ENCODE measurements at places on chromosomes 16 and 17.

DNA sequence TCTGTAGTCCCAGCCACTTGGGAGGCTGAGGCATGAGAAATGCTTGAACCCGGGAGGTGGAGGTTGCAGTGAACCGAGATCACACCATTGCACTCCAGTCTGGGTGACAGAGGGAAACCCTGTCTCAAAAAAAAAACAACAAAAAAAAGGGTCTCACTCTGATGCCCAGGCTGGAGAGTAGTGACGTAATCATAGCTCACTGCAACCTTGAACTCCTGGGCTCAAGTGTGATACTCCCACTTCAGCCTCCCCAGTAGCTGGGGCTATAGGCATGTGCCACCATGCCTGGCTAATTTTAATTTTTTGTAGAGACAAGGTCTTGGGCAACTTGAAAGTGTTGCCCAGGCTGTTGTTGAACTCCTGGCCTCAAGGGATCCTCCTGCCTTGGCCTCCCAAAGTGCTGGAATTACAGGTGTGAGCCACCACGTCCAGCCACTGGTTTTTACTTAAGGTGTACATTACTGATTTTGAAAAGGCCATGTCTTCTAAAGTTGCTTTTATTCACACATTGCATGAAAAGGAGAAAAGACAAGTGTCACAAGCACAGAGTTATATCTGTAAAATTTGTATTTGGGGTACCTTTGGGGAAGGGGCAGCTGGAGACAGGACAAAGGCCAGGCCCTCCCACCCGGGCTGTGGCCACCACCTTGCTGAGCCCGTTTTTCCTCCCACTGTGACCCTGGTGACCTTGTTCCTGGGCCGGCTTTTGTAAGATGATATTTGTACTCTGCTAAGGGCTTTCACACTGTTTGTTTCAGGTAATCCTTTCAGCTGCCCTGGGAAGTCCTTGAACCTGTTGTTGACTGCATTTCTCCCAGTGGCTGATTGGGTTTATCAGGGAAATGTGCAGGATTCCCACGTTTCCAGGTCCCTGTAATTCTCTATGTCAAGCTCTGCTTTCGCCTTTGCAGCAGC is 11.5 kb downstream of the GPT2 start:
- no peak for DNase-seq

GRCh38 chr16:49932946-49933345 is 77.0 kb upstream of the ZNF423 start:
- no peak for DNase-seq

GRCh38 chr17:72370819-72371218 is 250.0 kb downstream of the SOX9 start:
- no peak for DNase-seq

DNA sequence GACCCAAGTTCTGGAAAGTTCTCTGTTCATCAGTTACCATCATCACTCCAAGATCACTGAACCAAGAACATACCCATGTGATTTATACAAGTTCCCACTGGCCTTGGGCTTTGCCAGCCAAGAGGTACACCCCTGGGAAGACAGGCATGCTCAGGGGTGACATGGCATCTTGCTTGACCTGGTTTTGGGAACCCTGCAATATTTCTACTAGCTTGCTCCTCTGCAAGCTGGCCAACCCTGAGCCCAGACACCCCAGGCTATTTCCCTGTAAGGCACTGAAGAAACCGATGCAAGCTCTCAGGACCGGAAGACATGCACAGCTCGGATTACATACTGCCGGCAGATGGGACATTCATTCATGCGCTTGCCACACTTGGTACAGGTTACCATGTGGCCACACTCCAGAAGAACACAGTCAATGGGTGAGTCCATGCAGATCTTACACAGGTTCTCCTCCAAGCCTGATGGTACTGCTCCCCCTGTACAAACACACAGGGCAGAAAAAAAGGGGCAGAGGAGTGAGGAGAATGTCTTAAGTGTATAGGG is 31.4 kb downstream of the LIG3 start:
- no peak for DNase-seq

DNA sequence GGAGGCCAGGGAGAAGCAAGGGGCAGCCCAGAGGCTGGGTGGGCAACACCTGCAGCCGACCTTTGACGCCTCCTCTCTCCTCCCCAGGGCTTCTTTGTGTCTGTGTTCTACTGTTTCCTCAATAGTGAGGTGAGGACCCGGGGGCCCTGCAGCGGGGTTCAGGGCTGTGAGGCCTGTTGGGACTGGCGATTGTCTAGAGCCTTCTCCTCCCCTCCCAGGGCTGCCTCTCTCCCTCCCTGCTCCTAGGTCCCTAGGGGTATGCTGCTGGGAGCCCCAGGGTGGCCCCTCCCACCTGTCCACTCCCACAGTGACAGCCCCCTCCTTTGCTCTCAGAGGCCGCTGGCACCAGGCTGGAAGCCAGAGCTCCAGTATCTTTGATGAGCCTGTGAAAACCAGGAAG is 10.8 kb upstream of the SPPL2C start:
- no peak for DNase-seq

DNA sequence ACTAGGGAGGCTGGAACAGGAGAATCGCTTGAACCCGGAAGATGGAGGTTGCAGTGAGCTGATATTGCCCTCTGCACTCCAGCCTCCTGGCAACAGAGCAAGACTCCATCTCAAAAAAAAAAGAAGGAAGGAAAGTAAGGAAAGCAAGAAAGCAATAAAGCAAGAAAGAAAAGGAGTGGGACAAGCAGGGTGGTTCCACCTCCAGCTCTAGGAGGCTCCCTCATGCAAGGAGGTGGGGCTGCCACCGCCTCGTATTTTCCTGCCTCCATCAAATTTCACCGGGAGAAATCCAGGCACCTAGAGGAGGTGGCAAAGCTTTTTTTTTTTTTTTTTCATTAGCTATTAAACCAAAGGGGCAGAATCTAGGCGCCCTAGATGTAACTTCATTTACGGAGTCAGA is 1.0 kb downstream of the CYB561 start:
- no peak for DNase-seq

- DNase-seq, result no peak
Observed at GRCh38 chr17:80719449-80719848, 174.8 kb downstream of the RPTOR start.

- no peak for DNase-seq
Observed at GRCh38 chr17:19540706-19541370, 7.2 kb downstream of the SLC47A1 start.

GRCh38 chr16:1543085-1543896 is 9.8 kb downstream of the TMEM204 start:
- DNase-seq, result no peak

DNA sequence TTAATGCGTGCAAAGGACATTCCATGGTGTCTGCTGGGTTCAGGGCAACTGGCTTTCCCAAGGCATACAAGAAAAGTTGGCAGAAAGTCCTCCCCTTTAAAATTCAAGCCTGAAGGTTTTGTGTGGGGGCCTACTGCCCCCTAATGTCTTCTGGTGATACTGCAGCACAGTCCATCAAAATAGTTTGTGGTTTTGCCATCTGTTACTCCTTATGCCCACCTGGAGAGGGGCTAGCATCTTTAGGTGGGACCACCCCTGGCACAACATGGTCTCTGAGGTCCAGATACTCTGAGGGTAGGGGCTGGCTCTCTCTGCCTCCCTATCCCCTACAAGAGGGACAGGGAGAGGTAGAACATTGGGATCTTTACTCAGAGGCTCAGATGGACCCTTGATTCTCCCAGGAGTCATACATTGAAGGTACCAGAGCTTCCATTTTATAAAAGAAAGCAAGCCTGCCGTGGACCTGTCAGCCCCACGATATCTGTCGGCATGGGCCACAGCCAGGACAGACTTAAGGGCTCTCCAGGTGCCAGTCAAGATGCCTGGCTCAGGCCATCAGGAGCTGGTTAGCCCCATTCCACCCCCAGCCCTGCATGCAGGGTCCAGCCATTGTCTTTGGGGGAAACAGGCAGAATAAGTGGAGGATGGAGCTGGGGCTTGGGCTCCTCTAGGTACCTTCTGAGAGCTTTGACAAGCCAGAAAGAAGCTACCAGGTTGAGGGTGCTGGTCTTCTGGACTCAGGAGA is 6.3 kb downstream of the ESRP2 start:
- DNase-seq, result peak; percentile 10

DNA sequence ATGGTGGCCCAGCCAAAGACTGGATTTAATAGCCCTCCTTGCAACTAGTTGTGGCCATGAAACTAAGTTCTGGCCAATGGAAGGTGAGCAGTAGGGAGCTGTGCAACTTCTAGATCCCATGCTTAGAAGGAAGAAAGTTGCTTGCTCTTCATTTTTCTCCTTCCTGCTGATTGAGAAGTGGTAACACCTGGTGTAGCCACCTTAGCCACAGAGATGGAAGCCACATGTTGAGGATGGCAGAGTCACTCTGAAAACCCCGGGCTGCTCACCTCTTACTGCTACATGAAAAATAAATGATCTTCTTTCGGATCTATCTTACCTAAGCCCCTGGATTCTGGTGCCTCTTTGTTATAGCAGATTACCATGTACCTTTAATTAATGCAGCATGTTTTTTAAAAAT is 10.3 kb upstream of the ATP5MC1 start:
- no peak for DNase-seq

- no peak for DNase-seq
Observed at GRCh38 chr17:39822051-39822451, 42.1 kb downstream of the IKZF3 start.

GRCh38 chr16:85174871-85175723 is 62.8 kb upstream of the CIBAR2 start:
- no peak for DNase-seq

- peak; percentile 99 for DNase-seq
Observed at GRCh38 chr16:22190081-22190775, 15.8 kb upstream of the EEF2K start.

DNA sequence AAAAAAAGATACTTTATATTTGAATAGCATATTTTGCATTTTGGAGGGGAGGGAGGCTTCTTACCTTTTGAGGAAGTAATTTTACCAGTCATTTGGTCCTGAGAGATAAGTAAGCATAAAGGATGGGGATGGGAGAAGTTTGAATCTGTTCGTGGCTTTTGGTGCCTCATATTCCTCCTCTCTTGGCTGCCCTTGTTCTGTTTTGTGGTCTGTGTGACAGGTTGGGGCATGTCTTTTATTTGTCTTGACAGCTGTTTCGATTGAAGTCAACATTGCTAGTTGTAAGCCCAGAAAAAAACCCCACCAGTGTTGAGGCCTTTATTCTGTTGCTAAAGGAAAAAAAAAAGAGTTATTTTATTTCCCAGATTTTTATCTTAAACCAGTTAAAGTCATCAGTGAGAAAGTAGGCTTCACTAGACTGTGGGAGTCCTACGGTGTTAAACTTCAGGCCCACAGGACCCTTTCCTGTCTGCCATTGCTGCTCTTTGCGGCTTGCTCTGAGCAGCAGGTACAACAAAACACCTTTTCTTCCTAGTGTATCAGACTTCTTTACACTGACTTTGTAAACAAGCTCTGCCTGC is 11.4 kb downstream of the SLC7A6 start:
- no peak for DNase-seq

- DNase-seq, result no peak
Observed at GRCh38 chr17:74659889-74660288, 36.4 kb upstream of the CD300E start.

- peak; percentile 11 for DNase-seq
Observed at GRCh38 chr16:2339521-2340484, 725 bp downstream of the ABCA3 start.

DNA sequence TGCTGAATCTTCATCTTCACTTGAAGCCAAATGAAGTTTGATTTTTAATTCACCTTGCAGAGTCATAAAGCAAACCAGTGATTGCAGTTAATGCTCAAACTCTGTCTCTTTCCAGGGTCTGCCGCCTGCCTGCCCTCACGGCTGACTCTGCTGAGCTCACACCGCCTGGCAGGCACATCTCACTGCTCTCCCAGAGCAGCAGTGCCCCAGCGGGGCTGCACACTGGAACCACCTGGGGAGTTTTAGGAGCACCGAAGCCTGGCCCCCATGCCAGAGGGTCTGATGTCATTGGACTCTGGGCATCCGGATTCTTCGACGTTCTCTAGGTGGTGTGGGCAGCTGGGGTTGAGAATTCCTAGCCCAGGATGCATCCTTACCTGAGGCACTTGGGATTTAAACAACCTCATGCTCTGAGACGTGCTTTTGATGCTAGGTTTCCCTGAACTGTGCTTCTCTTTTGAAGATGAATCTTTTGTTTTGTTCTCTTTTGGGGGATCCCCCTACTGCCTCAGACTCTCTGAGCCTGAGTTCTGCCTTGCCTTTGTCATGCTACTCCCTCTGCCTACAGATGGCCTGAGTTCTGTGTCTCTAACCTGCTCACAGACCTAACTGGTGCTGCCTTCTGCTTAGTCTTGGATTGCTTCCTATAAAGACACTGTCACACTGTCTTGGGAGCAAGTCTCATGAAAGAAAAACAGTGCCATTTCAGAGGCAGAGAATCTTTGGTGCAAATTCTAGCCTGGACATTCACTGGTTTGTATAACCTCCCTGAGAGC is 438.1 kb upstream of the CCL2 start:
- DNase-seq, result no peak

- DNase-seq, result no peak
Observed at GRCh38 chr17:9242983-9243382, 221.7 kb downstream of the NTN1 start.

DNA sequence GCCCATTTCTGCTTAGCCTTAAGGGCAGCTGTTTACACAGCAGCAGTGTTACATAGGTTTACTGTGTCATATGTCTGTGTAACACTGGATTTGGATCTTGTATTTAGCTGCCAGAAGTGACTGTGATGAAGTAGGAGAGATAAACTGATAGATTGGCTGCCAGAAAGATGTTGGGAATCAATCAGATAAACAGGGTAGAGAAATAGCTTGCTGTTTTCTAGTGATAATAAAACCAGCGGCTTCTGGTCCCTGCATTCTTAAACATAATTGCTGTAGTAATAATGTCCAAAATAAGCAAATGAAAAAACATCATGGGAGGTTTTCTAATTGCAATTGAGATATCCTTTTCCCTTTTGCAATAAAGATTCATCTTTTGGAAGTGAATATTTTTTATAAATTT is 68.7 kb downstream of the AATF start:
- no peak for DNase-seq

DNA sequence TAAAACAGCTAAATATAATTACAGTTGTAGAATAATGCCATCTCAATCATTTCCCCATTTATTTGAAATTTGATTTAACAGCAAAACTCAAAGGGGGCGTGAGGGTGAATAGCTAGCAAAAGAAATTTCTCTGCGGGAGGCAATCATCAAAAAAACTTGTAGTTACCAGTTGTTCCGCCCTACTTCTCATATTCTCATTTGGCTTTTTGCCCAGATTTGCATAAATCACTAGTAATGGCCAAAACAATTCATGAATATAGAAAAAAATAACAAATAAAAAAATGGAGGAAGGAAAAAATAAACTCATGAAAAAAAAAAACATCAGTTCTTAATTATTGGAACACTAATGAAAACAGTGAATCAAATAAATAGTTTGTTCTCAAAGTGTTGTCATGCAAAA is 722.6 kb upstream of the KIF2B start:
- no peak for DNase-seq

GRCh38 chr16:81636298-81636993 is 142.6 kb upstream of the PLCG2 start:
- no peak for DNase-seq

GRCh38 chr17:70107904-70108565 is 33.0 kb downstream of the KCNJ16 start:
- DNase-seq, result no peak
